ENCODE measurements at places on chromosomes 6 and 20.

- no peak for DNase-seq
Measured at GRCh38 chr6:1029141-1029540, 282.8 kb upstream of the FOXQ1 start.

- no peak for DNase-seq
Measured at GRCh38 chr6:106572875-106573585, 56.3 kb downstream of the RTN4IP1 start.

GRCh38 chr6:75221116-75221515, 15.3 kb upstream of the COL12A1 start:
- DNase-seq = no peak

- DNase-seq = no peak
Measured at GRCh38 chr6:88983532-88983931, 20.1 kb upstream of the RNGTT start.

DNA sequence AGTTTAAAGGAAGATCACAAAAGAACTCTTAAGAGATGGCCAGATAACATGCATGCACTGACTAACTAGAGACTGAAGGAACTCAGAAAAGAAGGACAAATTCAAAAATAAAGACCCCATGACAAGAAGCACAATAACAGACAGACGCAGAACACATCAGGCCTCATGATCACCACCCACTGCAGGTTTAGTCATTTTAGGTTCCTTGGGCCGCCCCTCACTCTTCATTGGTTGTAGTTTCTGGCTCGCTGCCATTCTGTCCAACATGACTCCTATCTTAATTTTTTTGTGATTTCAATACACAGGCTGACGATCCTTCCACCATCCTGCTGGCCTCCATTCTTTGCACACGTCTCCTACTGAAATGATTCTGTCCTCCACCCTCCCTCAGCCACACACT, 21.6 kb downstream of the STX7 start:
- no peak for DNase-seq

DNA sequence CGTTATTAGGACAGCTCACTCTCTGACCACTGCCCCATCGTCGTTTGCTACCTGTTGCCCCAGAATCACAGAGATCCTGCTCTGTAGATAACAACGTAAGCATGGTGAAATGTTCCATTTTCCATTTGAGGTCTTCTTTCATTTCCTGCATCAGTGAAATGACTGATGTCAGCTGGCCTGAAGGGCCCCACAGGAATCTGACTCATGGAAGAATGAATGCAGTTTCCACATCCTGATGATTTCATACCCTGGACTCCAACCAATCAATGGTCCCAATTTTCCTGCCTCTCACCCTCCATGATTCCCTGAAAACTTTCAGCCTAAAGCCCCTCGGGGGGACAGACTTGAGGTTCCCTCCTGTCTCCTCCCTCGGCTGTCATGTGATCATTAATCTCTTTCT, 394.4 kb upstream of the CDH4 start:
- DNase-seq = no peak

- no peak for DNase-seq
Measured at GRCh38 chr6:106315765-106316374, 9.7 kb downstream of the ATG5 start.

DNA sequence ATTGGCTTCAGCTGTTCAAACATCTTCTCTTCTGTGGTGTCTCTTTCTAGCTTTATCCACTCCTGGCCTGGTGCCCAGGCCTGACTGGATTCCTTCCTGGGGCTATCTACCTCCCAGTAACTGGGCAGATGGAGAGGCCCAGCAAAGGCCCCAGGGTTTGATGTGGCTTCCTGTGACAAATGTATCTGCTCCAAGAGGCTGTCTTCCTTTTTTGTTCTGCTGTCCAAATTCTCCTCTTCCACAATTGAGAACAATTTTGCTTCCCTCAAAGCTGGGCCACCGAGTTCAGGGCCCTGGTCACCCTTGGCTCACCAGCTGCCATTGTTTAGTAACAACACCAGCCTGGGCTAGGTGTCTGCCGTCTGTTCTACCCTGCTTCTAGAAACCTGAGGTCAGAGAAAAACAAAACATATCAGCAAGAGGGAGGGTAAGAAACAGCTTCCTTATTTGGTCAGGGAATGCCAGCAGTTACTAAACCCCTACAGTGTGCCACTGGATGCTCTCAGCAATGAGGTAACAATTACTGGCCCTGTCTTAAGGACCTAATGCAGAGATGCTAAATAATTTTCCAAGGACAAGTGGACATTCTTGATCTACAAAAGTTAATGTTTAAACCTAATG, 3.9 kb downstream of the ZFP57 start:
- no peak for DNase-seq

DNA sequence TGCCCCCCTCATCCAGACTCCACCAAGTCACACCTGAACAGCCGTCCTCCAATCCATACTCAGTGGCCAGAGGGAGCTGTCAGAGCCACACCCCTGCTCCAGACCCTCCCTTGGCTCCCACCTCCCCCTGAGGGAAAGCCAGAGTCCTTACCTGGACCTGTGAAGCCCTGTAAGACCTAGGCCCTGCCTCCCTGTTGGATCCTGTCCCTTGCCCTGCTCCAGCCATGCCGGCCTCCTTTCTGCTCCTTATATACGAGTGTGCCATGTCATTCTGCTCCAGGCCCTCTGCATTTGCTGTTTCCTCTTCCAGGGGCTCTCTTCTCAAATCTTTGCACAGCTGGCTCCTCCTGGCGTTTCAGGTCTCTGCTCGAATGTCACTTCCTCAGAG, 100.3 kb upstream of the MYL9 start:
- DNase-seq = no peak

DNA sequence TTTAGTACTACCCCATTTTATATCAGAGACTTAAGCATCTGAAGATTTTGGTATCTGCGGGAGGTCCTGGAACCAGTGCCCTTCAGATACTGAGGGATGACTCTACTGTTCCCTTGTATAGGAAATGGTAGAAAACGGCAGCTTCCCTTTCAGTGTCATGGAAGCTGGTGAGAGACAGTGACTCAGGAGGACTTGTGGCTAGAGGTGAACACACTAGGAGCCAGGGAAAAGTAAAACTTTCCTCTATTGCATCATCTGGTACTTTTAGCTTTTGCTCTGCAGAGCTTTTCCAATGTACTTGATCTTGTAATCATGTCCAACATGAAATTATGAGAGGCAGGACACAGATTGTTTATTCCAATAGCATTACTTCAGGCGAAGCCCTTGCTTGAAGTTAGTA, 45.0 kb downstream of the RNF144B start:
- DNase-seq = no peak

DNA sequence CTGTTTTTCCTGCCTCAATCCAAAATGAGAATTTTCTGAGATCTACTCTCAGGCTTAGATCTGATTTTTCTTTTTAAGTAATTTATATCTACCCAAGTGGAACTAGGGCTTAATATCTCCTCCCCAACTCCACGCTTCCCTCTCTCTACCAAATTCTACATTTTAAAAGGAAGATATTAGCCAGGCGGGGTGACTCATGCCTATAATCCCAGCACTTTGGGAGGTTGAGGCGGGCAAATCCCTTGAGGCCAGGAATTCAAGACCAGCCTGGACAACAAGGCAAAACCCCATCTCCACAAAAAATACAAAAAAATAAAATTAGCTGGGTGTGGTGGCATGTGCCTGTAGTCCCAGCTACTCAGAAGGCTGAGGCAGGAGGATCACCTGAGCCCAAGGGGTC, 61.0 kb downstream of the MTFR2 start:
- DNase-seq = no peak

- DNase-seq = no peak
Measured at GRCh38 chr6:162154001-162154400, 573.6 kb downstream of the PRKN start.

- DNase-seq = no peak
Measured at GRCh38 chr6:101451981-101452380, 58.5 kb downstream of the GRIK2 start.

DNA sequence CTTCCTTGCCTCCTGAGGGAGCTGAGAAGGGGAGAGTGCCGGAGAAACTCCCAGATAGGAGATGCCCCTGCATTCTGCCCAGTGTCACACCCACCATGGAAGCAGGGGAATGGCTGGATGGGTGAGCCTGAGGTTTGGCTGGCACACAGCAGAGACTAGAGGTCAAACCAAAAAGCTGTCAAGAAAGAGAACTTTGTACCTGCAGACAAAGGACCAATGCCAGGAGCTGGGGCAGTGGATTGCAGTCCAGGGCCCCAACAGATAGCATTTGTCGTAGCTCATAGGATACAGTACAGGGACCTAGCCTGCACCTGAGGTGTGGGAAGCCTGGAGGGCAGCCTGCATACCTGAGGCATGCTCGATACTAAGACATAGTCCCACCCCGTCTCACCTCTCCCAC, 106.1 kb upstream of the GLP1R start:
- DNase-seq = no peak

DNA sequence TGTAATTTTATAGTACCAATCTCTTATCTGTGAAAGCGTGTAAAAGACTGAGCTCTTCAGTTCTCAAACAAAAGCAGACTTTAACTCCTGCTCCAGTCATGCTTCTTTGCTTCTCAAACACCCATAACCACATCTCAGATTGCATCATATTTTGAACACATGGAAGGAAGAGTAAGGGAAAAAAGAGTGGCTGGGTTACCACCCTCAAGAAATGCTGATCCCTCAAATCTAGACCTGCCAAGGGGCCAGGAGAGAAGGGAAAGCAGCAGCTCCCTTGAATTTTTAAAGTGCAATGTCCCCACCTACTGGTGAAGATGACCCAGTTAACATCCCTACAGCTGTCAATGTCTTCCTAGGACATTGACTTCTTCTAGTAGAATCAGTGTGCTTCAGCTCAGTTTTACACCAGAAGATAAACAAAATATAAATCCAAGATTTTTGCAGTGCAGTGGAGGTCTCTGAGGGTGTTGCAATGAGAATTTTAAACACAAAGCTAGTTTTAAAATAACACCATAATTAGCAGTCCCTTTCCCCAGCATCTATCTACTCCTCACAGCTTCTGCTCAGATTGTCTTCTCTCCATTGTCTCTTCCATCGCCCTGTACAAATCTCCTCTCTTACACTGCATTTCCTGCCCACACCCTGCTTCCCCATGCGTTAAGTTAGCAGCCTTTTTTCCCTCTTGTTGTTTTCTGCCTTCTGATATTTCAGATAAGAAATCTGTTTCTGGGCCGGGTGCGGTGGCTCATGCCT, 22.6 kb upstream of the HLA-DQB2 start:
- peak; percentile 56 for DNase-seq

DNA sequence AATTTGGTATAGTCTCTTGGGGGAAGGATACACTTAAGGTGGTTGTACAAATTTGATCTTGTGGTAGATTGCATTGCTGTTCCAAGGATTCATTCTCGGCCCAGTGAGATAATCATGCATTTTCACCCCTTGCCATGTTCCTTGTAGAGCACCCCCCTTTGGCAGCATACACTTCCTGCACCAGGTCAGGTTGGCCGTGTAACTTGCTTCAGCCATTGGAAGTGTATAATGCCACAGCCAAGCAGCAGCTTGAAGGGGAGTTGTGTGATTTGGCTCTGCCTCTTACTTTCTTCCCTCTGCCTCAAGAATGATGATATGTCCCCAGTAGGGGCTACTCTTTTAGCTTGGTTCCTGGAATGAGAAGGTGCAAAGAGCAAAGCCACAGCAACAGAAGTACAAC, 21.9 kb downstream of the CCN2 start:
- DNase-seq = no peak

DNA sequence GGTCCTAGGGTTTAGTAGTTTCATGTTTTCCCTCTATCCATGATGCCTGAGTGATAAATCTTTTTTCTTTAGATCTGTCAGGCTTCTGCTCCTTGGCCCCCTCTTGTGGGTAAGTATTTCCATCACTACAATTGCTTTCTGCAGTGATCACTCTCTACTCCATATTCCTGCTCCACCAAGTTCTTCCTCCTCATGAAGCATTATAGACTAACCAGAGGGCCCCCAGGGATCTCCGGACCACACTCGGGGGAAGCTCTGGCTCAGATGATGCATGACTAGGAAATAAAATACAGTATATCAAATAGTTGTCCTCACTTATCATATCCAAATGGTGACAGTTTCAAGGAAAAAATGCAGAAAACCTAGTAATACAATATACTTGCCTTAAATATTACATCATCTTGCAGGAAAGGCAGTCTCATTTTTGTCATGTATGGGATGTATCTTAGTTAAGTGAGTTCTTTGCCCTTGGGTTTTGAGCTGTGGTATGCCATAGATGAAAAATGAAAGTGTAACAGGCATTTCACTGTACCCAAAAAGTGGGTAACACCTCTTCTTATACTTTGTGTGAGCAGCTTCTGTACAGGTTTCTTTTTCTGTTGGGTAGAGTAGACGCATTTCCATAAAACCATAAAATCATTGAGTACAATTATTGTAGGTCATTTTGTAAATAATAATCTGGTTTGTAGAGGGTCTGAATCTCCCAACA, 200.9 kb upstream of the EYA4 start:
- no peak for DNase-seq

GRCh38 chr6:24933868-24934401, 1.8 kb downstream of the RIPOR2 start:
- peak; percentile 29 for DNase-seq

DNA sequence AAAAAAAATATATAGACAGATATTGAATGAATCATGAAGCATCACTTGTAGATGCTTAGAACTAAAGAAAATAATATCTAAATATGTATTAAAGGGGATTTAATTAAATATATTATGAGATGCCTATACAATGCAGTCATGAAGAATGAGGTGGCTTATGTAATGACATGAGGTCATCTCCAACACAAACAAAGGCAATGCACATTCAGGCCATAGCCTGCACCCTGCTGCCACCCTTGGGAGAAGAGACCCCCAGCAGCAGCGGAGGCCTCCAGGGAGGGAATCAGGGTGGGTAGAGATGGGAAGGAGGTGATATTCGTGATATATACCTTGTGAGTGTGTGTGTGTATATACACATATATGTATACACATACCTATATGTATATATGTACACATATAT, 26.4 kb upstream of the SSTR4 start:
- no peak for DNase-seq

DNA sequence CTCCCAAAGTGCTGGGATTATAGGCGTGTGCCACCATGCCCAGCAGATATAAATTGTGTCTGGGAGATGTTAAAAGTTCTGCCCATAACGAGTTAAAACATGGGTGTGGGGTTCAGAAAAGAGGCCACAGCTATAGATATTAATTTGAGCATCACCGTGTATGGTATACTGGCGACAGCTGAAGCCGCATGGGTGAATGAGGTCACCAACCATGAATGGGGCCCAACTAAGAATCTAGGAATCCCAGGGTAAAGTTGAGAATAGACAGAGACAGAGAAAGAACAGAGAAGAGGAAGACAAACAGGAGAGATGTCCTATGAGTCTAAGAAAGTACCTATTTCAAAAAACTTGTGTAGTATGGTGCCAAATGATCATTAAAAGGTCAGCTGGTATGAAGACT, 50.9 kb downstream of the ILRUN start:
- DNase-seq = no peak

GRCh38 chr6:137519629-137520176, 25.5 kb upstream of the OLIG3 start:
- no peak for DNase-seq

GRCh38 chr6:6315660-6316059, 4.8 kb downstream of the F13A1 start:
- no peak for DNase-seq

GRCh38 chr6:126607289-126607688, 267.4 kb downstream of the CENPW start:
- DNase-seq = no peak
